ENCODE measurements at places on chromosomes 12 and 14.
A peak's percentile ranks its signal among the peaks of the same experiment; 100 is the strongest.

DNA sequence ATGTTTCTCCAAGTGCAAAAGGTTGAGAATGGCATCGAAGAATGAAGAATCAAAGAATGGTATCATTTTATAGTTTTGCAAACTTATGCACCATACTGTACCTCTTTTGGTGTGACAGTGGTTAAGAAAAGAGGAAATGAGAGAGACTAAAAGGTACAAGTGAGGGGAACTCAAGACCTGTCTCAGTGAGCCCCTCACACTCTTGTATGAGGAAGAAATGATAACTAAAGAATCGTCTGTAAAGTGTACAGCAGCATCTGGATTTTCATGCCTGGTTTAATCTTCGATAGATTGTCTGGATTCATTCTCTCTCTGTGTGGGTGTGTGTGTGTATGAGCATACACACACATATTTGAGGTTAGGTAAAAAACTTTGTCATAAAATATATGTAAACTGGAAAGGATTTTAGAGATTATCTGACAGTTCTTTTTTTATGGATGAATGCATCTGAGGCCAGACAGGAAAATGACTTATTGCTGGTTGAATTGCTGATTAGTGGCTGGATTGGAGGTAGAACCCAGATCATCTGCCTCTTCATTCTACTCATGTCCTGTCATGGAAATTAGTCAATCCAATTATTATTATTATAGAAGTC is 16.0 kb upstream of the SLC38A2 start:
- DNase-seq, result no peak

DNA sequence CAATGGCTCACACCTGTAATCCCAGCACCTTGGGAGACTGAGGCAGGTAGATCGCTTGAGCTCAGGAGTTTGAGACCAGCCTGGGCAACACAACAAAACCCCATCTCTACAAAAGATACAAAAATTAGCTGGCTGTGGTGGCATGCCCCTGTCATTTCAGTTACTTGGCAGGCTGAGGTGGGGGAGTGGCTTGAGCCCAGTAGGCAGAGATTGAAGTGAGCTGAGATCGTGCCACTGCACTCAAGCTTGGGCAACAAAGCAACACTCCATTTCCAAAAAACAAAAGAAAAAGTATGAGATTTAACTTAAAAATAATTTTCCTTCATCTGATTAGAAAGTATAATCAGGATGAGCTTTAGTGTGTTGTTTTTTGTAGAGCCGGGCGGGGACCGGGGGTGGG is 47.9 kb upstream of the BCAT1 start:
- no peak for DNase-seq

DNA sequence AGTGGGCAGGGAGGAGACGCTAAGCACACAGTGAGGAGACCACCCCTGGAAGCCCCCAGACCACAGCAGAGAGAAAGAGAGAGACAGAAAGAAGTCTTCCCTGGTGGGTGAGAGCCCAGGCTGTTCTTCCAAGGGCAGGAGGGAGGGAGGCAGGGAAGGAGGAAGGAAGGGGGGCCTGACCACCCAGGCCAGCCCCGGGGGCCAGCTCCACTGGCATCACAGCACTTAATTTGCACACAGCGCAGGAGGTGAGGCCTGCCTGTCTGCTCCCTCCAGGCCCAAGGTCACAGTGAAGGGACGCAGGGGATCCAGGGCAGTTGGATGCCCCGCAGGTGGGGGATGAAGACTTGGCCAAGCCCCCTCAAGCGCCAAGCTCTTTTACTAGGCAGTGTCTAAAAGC is 141.9 kb upstream of the C14orf180 start:
- no peak for DNase-seq

DNA sequence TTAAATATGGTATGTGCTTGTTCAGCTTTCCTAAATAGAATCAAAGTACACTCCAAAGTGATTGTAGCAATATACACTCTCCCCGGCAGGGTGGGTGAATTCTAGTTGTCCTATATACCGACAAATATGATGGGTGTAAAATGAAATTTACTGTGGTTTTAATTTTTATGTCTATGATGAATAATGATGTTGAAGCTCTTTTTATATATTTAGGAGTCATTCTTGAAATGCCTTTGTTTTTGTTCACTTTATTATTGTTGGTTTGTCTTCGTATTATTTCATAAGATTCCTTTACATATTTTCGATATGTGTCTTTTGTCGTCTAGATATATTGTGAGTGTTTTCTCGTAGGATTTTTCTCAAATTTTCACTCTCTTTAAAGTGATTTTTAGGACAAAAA is 105.7 kb downstream of the PDE3A start:
- no peak for DNase-seq

DNA sequence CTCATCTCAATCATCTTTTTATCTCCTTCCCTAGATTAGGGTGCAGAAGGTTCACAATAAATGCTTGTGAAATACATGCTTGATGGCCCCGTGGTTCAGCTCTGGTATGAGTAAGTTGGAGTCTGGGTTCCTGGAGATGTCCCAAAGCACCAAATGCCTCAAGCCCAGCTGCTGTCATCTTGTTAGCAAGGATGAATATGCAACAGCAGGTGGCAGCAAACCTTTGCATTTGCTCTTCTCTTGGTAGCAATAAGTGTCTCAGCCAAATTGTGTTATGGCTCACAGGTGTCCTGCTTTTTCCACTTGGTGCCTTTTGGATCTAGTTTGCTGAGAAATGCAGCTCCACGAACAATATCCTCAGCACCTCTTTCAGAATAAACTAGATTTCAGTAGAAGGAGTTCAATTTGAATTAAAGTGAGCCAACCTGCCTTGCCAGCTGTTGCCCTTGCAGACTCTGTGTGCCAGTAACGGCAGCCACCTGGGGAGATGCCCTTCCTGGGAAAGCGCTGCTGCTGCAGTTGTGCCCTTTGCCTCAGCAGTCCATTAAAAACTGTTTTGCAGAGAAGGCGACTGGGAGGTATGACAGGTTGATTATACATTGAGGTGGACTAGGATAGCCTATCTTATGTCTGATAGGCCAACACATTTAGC is 417.3 kb downstream of the SNAPC1 start:
- DNase-seq, result peak; percentile 73

GRCh38 chr12:89247967-89248366 is 104.3 kb downstream of the DUSP6 start:
- no peak for DNase-seq

DNA sequence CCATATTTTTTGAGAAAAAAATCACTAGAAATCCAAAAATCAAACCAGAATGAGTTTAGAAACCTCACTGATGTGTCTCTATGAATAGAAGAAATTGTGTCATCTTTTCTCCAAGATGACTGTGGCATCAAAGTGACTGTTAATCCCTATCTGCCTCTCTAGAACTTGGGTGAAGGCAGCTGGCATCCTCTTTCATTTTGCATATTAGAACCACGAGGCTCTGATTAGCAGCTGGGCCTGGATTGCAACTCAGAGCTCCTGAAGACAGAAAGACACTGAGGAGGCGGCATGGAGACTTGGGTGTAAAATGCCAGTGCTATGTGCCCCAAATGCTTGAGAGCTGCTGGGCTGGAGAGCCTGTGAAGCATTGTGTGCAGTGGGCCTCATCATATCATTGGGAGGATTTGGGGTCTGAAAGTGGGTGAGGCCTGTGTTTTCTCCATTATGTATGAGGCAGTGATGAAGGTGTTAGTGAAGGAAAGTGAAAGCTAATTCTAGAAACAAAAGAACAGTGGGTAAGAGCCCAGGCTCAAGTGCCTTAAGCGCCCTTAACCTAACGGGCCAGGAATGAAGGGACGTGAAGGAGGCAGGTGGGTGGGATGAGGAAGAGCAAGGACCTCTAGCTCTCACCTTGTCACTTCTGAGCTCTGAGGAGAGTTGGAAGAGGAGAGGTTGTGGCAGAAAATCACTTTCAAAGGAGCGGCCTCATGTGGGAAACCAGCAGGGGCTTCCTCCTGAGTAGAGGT is 26.2 kb downstream of the NKX2-8 start:
- no peak for DNase-seq

DNA sequence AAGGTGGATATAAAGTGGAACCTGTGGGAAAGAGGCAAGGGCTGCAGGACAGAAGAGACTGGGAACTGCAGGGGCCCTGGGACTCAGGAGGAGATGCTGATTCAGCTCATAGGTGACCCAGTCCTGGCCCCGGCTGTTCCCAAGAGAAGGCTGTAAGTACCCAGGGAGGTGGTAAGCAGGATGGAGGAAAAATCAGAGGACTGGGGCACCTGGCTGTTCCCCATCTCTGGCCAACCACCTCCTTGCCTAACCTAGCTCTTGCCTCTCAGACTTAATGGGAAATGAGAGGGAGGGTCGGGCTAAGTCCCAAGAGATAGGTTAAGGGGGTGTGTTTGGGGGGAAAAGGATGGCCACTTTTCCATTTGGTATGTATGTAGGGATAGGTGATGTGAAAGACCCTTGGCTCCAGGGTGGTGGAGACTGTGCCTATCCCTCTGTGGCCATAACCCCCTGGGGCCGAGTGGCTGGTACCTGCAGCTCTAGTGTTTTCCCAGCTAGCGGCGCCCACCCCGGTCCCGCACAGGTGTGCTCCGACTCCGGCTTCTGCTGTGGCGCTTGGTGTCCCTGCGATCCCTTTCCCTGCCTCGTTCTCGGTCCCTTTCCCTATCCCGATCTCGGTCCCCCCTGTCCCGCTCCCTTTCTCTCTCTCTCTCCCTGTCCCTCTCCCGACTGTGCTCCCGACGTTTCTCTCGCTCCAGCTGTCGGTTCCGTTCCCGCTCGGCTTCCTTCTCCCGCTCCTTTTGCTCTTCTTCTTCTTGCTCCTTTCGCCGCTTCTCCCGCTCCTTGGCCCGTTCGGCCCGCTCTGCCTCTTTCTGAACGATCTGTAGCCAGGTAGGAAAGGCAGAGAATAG is 1.6 kb upstream of the CDH24 start:
- no peak for DNase-seq

DNA sequence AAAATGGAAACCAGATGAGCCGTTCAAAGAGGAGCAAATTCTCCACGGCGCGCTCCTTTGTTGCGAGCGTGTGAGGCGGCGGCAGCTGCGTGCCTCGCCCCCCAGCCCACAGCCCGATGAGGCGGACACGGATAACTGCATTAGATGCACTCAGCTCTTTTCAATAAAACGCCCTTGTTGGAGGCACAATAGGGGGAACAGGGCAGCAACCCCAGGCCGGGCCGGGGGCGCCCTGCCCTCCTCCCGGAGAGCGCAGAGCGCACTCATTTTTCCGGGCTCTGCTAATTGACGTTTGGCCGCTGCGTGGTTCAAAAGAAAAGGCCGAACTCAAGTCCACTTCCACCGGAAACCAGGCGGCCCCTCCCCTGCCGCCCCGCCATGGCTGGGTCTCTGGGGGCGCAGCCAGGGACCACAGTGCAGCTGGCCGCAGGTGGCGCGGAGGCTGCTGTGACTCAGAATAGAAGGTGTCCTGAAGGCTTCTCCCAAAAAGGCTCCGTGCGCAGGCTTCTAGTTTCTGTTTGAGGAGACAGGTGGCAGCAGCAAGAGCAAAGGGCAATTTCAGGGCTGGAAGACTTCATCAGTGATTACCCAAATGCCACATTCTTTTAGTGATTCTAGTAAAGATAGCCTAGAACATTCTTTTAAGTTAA is 29.0 kb upstream of the SMOC1 start:
- DNase-seq, result no peak

- DNase-seq, result no peak
These were observed 6.0 kb downstream of the HDAC7 start for GRCh38 chr12:47813511-47814196.

DNA sequence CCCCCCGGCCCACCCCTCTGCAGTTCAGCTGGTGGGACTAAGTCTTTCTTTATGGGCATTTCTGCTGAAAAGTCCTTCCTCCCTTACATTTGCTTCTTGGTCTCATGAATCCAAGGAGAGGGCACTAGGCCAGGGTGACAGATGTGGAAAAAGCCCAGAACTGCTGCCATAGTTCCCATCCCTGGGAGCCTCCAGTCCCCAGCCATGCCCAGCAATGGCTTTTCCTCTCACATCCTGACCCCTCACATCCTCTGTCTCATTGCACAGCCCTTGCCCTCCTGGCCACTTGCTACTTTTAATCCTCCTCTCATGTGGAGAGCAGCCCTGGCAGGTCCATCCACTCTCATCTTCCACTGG is 122.5 kb downstream of the ZFP36L1 start:
- no peak for DNase-seq

DNA sequence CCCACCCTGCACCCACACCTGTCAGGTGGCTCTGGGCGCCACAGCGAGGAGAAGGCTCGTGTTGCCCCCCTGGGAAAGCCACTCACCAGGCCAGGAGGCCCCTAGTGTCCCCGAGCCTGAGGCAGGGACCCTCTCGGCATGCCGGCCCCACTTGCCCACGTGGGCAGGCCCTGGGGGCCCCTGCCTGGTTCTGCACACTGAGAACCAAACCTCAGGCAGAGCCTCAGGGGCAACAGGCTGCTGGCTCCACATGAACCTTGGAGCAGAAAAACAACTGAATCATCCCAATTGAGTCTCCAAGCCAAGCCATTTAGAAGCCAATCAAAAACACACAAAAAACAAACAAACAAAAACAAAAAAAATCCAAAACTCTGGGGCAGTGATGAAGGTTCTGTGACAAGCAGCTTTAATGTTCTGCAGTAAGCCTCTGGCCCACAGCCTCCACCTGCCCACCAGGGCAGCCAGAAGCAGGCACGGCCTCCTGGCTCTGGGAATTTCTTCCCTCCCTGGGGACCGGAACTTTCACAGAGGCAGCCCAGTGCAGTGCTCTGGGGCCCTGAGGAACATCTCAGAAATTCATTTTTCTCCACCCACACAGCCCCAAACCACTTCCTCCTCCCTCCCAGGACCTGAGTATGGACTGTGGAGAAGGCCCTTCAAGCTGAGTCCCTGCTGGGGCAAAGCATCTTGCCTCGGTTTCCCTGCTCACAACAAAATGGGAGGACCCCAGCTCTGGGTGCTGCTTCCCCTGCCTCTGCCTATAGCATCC is 90.2 kb downstream of the CHGA start:
- no peak for DNase-seq

- no peak for DNase-seq
These were observed 26.6 kb upstream of the KCNC2 start for GRCh38 chr12:75236206-75236605.
